Activated CD4-positive, alpha-beta T cell treated with anti-CD3 and anti-CD28 coated beads for 4 hours (primary cell): ENCODE measurements at places on chromosomes 1 and 21.

DNA sequence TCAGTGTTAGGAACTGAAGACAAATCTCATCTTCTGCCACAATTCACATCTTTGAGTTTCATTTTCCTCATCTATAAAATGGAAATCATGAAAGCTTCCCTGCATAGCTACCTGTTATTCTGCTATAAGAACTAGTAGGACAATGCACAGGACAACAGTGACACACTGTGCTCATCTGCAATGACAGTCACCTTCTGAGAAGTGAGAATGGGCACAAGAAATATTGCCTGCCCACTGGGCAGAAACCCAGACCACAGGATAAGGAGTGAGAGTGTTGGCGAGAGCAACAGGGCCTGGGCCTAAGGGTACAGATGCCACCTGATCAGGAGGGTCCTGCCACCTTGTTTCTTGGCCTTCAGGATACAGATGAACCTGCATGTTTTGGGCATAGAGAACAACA is 23.3 kb upstream of the ARTN start:
- no peak for DNase-seq

DNA sequence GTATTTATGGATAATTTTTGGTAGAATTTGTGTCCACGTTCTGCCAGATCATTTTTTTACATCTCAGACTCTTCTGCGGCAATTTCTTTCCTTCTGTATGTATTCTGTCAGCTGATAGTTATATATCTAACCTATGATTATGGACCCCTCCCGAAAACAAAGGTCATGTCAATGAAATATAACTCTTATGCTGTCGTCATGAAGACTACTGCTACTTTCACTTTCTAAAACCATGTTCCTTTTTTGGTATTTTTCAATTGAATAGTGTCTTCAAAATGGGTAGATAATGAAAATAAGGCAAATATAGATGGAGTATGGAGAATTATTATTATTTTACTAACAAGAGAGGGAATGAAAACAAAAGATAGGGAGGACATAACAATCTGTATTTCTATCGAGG is 3.2 kb downstream of the ANGPTL1 start:
- no peak for DNase-seq

DNA sequence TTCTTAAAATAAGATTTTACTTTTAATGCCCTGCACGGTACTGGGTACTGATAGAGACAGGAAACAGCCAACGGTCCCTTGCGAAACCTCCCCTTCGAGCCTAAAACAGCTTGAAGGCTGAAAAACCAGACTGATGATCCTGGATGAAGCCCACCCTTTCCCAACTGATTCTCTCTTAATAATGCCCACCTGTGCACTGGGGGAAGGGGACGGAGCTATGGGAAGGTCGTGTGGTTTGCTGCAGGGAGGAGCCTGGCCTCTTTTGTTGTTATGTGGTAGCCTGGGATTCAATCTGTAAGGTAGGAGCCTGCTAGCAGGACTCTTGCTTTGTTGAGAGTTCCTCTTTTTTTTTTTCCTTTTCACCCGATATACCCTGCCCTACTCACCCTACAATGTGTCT is 25.6 kb downstream of the SAMSN1 start:
- DNase-seq, result no peak

GRCh38 chr1:56469640-56470371 is 109.6 kb downstream of the PLPP3 start:
- DNase-seq, result no peak

DNA sequence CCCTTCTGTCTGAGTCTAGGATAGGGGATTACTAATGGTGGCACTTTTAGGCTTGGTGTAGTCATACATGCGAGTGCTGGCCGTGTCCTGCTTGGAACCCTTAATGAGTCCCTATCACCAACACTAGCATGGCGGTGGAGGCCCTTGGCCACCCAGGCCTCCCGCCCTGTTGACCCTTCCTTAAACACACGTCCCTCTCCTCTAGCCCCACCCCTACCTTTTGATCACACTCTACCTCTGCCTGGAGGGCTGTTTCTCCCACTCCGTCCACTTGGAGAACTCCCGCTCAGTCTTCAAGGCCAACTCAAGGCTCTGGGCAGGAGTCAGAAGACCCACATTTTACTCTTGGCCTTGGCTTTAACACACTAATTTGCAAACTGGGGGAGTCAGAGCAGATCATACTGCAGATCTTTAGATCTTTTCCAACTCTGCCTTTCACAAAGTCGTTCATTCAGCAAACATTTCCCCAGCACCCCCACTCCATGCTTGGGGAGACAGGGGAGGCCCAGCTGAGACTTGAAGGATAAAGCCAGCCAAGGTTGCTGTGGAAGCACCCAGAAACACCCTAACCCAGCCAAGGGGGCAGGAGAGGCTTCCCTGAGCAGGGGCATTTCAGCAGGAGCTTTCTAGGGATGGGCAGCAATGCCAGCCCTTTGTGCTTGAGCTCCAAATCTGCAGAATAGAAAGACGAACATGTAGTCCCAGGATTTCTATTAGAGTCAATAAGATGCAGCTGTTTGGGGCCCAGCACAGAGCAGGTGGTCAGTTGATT is 1.9 kb downstream of the PODN start:
- DNase-seq, result no peak

DNA sequence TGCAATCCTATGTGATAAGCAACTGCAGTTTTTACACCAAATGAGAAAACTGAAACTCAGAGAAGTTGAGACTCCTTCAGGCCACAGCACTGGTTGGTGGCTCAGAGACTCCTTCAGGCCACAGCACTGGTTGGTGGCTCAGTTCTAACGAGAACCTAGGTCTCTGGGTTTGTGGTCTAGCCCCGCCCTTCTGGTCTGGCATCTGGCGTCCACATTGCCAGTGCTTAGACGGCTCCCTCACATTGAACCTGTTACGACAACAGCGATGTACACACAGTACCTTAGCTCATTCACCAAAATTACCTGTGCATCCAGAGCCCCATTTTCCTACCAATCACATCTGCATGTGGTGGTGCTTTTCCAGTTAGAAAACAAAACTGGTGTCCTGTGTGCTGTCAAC is 66.1 kb downstream of the NID1 start:
- peak; percentile 25 for DNase-seq

- peak; percentile 76 for DNase-seq
These were observed 9.6 kb downstream of the PROK1 start for GRCh38 chr1:110460253-110461220.

DNA sequence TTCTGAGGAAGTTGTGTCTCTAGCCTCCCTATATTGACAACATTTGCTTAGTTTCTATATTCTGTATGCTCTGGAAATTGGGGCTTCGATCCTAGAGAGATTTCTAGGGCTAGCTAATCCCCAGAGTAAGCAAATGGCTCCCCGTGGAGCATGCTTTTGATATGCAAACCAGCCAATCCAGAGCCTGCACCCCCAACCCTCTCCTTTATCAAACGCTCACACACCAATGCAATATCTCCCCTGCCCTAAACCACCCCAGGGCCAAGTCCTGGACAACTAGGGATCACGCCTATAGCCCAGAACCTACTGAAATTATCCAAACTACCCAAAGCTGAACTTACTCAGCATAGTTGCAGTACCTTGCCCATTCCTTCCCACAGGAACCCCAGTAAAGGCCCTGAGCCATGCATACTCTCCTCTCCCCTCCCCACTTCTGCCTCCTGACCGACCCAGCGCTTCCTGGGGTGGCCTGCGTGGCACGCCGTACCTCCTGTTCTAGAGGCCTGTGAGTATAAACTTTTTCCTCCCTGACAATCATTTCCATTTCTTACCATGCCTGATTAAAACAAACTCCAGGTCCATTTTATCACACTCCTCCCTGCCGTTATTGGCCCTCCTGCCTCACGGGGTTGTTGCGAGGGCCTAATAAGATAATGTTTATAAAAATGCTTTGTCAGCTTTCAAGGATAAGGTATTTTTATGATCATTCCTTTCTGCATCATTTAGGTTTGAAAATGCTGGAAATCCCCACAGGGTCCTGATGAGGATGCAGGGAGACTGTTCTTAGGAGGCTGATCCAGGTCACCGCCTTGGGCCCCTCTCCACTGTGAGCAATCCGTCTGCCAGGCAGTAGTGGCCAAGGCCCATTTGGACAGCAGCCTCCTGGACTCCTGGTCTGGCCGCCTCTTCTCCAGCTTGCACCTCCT is 102.7 kb downstream of the TENT5C start:
- DNase-seq, result no peak

DNA sequence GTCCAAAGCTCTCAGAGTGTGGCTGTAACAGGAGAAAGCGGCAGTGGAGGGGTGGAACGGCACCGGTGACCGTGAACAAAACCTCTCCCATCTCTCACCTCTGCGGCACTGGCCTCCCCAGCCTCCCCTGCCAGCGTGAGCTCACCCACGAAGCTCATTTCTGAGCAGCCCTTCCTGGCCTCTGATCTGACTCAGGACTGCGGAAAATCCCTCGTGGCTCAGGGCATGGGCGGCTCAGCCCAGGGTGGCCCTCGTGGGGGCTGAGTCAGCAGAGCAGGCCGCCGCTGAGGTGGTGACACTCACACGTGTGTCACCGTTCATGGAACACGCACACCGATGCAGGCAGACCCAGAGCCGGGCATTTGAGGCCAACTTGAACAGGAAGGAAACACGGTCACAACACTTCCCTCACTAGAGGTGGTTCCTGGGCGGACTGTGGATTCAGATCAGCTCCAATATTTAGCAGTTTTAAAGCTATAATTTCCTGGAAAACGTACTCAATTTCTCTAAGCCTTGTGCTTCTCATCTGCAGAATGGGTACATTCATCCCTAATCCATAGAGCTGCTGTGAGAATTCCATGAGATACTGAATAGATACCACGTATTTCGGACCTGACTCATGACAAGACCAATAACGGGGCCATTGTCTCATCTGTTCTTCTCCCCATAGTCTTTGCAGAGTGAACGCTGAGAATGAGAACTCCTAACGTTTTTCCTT is 115.0 kb upstream of the TMPRSS2 start:
- no peak for DNase-seq

DNA sequence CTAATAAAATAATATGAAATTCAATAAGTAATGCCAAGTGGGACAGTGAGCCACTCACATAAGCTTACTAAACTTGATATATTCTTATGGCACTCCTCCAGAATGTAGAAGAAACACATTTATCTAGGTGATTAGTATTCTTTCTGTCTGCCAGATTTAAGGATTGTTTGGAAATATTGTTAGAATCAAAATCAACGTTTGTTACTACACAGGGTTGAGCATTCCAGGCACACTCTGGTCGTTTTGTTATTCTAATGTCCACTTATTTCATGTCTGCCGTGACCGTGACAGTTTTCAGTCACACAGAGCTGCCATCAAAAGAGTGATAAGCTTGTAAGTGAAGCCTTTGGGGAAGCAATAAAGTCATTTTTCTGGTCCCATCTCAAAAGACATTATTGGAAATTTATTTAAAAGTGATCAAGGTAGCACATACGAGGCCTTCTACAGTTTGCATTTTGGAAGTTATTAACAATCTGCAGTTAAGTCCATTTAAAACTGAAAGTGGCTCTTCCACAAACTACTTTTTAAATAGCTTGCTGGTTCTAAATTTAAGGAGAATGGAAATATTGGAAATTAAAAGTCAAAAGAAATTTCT is 38.0 kb downstream of the NFIA start:
- DNase-seq, result no peak

GRCh38 chr1:14522077-14522925 is 76.2 kb upstream of the KAZN start:
- no peak for DNase-seq

DNA sequence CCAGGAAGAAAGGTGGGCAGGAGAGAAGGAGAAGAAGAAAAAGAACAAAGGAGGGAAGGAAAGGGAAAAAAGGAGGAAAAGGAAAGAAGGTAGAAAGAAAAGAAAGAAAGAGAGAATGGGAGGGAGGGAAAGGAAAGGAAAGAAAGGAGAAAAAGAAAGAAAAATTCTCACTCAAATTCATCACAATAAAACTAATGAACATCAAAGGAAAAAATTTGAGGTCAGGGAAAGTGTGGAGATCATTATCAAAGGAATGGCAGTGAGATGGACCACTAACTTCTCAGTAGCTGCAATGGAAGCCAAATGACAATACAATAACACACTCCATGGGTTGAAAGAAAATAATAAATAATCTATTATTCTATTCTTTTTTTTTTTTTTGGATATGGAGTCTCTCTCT is 48.0 kb upstream of the JAK1 start:
- DNase-seq, result no peak

GRCh38 chr1:163308811-163309210 is 12.9 kb upstream of the NUF2 start:
- DNase-seq, result no peak

DNA sequence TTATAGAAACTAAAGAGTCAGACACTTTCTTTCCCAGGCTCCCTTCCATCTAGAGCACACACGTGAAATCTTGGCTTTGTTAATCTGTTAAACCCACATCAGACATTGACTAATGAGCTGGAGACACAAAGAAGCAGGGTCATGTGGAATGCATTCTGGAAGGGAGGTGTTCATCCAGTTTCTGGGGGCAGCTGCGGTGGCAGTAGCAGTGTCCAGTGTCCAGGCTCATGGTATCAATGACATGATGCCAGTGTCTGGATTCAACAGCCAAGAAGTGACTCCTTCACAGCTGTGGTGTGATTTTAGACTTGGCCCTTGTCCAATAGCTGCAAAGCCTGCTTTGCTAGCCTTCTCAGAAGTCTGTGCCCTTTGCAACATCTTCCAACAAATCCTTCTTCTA is 95.2 kb downstream of the NTPCR start:
- no peak for DNase-seq

DNA sequence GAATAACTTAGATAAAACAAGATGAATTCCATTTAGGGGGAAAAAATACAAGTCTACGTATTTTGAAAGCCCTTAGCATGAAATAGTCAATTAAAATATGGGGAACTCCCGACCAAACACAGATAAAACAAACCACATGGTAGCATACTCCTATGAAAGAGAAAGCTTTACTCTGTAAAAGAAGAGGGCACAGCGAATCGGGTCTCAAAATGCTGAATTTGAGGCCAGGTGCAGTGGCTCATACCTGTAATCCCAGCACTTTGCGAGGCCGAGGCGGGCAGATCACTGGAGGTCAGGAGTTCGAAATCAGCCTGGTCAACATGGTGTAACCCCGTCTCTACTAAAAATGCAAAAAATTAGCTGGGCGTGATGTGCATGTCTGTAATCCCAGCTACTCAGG is 116.9 kb upstream of the TIAM1 start:
- DNase-seq, result no peak

DNA sequence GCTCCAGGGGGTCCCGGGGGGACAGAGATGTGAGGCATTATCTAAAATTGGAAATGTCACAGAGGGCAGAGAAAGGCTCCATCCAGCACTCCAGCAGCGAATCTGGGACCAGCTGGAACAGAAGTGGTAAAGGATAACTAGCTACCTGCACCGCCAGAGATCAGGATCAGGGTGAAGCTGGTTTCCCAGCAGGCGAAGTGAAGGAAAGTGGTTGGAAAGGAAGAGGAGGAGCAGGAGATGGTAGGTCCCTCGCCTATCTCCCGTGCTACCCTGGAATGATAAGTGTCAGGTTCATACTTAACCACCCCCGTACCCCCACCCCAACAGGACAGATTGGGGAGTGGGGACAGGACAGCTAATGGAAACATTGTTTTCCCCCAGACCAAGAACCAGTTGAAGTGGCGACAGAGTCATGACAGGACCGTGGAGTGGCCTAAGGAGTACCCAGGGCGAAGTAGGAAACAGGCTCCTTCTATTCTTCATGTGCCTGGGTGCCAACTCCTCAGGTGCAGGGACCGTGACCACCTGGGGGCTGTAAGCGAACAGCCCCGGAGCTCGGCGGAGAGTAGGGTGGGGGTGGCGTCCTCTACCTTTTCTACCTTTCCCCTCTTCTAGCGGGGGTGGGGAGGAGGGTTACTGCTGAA is 717 bp downstream of the B4GALT3 start:
- no peak for DNase-seq

GRCh38 chr1:111751906-111752575 is 3.7 kb upstream of the DDX20 start:
- no peak for DNase-seq
